ENCODE measurements at places on chromosomes 16 and 17. TPM values are rescaled to one million over a fixed set of nuclear protein-coding genes. Genes with fewer than 3 reads are reported as not detected.
A peak's percentile ranks its signal among the peaks of the same experiment; 100 is the strongest.

DNA sequence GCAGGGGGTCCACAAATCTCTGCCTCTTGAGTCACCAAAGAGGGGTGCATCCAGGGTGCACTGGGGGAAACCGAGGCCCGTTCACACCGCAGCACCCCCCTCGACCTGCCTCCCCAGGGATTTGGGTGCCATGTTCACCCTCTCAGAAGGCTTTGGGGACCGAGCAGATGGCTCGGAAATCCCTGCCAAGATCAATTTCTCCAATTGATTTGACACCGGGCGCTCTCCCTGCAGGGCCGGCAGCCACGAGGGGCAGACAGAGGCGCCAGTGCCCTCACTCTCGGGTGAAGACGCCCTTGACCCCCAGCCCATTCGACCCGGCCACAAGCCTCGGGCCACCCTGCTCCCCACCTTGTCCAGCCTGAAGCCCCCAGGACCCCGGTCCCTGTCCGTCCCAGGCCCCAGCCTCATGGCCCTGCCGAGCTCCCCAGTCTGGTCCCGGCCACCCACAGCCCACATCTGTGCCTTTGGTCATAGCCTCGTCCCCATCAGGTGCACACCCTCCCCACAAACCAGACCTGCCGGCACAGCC lies 9.3 kb downstream of the SSTR5 start:
- DNase-seq: no peak

DNA sequence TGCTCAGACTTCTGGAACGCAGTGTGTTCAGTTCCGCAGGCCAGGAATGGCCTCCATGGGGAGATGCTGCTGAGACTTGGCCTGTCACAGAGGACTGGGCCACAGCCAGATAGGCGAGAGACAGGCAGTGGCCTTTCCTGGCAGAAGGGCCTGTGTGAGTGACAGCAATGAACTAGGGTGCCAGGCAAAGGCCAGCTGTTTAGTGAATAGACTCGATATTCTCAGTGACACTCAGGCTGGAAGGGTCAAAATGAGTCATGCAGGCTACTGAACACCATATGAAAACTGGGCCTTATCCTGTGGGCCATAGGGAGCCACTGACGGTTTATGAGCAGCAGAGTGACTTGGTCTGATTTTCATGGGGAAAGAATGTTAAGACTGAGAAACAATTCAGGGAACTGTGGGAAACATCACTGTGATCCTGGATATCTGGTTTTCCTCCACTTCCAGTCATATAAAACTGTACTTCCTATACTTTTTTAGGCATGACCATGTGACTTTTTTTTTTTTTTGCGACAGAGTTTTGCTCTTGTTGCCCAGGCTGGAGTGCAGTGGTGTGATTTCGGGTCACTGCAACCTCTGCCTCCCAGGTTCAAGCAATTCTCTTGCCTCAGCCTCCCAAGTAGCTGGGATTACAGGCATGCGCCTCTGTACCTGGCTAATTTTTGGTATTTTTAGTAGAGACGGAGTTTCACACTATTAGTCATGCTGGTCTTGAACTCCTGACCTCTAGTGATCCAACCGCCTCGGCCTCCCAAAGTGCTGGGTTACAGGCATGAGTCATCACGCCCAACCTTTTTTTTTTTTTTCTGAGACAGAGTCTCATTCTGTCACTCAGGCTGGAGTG lies 5.2 kb upstream of the NUBP1 start:
- no peak for DNase-seq

- DNase-seq: no peak
Measured at GRCh38 chr17:44655983-44656710, at the start of gene MEIOC. MEIOC (plus strand) TSS chr17:44656468; CDS start chr17:44656614, 146 bp downstream.

GRCh38 chr16:80233097-80233835 lies 307.5 kb upstream of the DYNLRB2 start:
- DNase-seq: peak; percentile 65

GRCh38 chr17:7079581-7080455 lies at the start of gene CLEC10A:
CLEC10A (minus strand) TSS chr17:7080251; CDS start chr17:7078812, 1,439 bp downstream.
- no peak for DNase-seq

DNA sequence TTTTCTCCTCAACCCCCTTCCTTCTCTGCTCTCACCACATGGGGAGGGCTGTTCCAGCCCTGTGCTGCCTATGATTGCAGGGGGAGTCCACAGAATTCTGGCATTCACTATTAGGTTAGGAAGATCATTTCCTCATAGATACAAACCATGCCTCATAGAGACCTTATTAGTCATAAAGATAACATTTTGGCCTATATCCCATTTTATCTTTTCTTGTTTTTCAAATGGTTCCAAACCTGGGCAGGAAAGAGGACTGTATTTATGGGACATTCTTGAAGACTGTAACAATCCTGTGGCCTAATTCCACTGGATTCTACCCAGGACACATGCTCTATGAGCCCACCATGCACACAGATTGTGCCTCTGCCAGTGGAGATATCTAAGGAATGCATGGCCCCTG lies 51.7 kb downstream of the ASIC2 start:
- DNase-seq: no peak

- no peak for DNase-seq
Measured at GRCh38 chr17:77566566-77567138, 391.9 kb upstream of the TNRC6C start.

The CPPED1 gene
- polyA plus RNA-seq: 10.2 TPM

The CES4A gene
- polyA plus RNA-seq: 7.3 TPM

The TBX6 gene
- polyA plus RNA-seq: 1.5 TPM

The CETP gene
- polyA plus RNA-seq: 13.0 TPM
